ENCODE measurements at places on chromosomes 7 and 10.
A peak's percentile ranks its signal among the peaks of the same experiment; 100 is the strongest.

DNA sequence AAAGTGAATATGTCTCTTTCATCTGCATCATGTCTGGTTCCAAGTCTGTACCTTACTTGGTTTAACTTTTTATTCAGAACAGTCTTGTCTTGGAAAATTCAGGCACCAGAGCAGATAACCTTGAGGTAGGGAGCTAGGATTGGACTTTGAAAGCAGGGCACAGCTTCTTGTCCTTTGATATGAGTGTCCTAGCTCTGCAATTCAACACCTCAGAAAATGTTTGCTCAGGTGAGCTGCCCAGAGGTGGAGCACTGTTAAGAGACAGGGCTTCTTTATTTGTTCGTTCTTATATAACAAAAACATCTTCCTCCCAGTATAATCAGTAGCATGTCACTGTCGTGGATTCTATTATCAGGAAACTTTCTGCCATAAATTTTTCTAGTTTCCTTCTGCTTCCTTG lies 118.3 kb downstream of the LRRC4 start:
- no peak for DNase-seq

GRCh38 chr7:34752929-34753328 lies 94.9 kb downstream of the NPSR1 start:
- DNase-seq, result no peak

DNA sequence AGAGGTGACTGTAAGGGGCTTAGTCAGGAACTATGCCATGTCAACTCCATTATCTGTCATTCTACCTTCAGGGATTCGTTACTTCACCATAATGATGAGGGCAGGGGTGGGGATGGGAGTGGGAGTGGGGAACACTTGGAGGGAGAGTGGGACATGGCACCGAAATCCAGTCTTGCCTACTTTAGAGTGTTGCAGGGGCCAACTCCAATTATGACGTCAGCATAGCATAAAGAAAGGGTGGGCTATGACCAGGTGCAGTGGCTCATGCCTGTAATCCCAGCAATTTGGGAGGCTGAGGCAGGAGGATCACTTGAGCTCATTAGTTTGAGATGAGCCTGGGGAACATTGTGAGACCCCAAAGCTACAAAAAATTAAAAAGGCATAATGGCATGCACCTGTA lies 512.2 kb downstream of the GATA3 start:
- no peak for DNase-seq

DNA sequence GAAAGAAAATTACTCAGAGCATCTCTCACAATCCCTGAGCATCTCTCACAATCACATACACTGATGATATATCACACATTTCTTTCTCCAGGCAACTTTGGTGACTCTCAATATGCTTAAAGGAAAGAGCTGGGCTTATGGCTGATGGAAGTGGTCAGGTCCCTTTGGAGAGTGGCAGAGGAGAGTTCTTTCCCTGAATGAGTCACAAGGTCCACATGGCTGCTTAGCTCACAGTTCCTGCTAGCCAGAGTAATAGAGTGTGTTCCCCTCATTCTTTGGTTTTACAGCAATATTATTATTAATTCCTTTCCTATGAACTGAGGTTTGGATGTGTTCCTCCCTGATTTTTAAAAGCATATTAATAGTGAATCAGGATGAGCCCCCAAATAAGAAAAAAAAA lies 287.4 kb downstream of the C7orf25 start:
- no peak for DNase-seq

GRCh38 chr7:69803699-69804516 lies 205.6 kb downstream of the AUTS2 start:
- DNase-seq, result no peak

GRCh38 chr10:92993699-92994272 lies 66.8 kb upstream of the CYP26C1 start:
- DNase-seq, result no peak

DNA sequence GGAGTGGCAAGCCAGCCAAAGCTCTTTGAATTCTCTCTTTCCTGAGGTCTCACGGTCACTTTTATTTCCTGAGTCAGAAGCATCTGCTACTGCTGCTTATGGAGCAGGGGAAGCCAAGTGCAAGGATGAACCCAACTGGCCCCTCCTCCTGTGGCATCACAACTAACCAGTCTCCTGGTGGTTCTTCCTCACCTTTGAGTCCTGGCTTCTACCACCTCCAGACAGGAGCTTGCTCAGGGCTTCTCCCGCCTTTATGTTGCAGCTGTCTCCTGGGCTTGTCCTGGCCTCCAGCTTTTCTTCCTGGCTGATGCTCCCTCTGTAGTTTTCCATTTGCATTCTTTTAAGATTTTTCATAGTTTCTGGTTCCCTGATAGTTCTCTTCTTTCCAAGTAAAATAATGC lies 349.7 kb upstream of the NRP1 start:
- no peak for DNase-seq

GRCh38 chr7:50564171-50564570 lies 1.0 kb downstream of the DDC start:
- no peak for DNase-seq

GRCh38 chr10:125929618-125930017 lies 33.3 kb downstream of the FANK1 start:
- DNase-seq, result no peak

DNA sequence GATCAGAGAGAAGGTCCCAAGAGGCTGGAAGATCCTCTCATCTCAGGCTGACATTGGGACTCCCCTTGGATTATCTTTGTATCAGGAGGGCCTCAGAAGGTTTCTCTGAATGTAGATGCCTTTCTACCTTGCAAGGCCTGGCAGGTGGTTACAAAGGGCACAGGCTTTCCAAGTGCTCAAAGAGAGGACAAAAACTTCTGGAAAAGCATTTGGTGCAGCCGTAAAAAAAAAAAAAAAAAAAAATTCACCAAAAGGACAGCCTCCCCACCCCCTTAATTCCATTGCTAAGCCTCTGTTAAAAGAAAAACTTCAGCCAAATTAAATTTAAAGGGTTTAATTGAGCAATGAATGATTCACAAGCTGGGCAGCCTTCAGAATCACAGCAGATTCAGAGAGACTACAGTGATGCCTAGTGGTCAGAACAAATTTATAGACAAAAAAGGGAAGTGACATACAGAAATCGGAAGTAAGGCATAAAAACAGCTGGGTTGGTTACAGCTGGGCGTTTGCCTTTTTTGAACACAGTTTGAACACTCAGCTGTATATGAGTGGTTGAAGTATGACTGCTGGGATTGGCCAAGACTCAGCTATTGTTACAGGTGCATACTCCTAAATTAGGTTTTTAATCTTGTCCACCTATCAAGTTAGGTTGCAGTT lies 42.5 kb upstream of the LRGUK start:
- DNase-seq, result no peak

DNA sequence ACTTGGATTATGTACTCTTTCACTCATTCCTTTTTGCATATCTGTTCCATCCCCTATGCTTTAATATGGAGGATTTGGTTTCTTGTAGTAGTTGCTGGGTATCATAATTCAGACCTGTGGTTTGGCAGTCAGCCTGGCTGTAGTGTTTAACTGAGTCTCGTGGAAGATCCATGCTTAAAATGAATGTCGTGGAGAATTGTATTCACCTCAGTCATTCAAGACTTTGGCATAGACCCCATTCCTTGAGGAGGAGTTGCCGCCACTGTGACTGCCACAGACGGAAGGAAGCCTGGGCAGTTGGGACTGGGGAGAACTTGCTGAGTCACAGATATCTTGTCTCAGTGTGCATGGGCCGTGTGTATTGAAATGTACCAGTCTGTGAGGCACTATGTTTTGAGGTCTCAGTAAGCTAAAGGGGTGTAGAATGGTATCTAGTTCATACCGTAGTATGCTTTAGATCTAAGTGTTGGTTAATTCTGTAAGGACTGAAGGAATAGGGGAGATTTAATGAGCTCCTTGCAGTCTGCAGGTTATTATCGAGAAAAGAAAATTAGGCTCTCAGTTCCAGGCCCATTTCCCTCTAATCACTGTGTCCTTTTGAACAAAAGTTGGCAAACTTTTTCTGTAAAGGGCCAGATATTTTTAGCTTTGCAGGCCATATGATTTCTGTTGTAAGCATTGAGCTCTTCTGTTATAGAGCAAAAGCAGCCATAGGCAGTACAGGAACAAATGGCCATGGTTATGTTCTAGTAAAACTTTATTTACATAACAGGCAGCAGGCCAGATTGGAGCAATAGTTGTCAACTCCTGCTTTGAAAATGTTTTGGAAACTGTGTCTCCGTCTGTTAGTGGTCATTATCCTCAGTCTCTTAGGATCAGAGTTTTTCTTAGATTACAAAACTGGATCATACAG lies 76.8 kb downstream of the TPST1 start:
- no peak for DNase-seq

GRCh38 chr7:20828947-20829346 lies 42.3 kb upstream of the SP8 start:
- no peak for DNase-seq

DNA sequence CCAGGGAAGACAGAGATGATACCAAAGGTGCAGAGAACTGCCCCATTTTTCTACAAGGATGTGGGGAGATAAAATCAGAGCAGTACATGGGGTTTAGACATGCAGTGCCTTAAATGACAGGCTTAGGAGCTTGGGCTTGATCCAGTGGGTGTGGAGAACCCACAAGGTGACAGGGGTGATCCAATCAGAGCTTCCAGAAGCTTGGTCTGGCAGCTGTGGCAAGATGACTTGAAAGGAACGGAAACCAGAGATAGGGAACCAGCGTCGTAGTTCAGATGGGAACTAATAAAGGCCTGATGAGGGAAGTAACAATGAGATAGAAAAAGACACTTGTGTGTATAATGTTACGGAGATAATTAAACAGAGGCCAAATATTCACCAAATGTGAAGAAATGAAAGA lies 80.7 kb downstream of the SLC37A3 start:
- no peak for DNase-seq

- no peak for DNase-seq
These were observed 102.3 kb downstream of the HECTD2 start for GRCh38 chr10:91512458-91512857.

- DNase-seq, result no peak
These were observed 1025.6 kb upstream of the LRRTM3 start for GRCh38 chr10:65900271-65900670.

GRCh38 chr7:21869785-21870402 lies 75.8 kb downstream of the CDCA7L start:
- DNase-seq, result no peak

- DNase-seq, result no peak
These were observed 91.6 kb downstream of the DNMBP start for GRCh38 chr10:99917963-99918825.

GRCh38 chr7:50508471-50508943 lies 56.7 kb downstream of the DDC start:
- no peak for DNase-seq

GRCh38 chr10:1716839-1717238 lies 20.5 kb downstream of the ADARB2 start:
- DNase-seq, result no peak

DNA sequence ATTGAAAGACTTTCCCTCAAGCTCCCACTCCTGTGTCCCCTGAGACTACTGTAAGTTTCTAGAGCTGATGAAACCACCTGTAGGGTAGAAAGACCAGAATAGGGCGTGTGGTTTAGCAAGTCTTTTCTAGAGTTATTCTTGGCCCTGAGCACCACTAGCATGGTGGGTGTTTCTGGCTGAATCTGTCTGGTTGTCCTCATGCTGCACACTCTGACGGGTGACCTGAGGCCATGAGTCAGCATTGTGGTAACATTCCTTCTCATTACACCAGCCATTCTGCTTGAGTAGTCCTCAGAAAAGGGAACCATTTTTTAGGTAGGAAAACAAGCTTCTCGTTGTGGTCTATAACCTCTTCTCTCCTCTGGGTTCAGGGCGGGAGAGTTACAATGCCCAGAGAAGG lies 250.3 kb downstream of the SNX13 start:
- DNase-seq, result no peak

DNA sequence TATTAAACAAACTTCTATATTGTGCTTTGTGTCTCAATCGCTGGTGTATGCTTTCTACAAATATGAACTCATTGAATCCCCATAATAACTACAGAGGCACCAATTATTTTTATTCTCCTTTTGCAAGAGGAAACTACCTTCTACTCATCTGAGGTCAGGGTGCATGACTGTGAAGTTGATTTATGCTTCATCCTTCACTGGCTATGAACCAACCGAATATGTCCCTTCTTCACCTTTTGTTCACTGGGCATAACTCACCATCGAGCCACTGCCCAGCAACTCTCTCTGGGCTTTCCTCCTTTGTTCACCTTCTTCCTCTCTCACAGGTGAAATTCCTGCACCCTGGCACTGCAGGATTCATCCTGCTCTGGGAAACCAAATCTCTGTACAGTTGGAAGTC lies 61.3 kb upstream of the PFKP start:
- DNase-seq, result no peak

DNA sequence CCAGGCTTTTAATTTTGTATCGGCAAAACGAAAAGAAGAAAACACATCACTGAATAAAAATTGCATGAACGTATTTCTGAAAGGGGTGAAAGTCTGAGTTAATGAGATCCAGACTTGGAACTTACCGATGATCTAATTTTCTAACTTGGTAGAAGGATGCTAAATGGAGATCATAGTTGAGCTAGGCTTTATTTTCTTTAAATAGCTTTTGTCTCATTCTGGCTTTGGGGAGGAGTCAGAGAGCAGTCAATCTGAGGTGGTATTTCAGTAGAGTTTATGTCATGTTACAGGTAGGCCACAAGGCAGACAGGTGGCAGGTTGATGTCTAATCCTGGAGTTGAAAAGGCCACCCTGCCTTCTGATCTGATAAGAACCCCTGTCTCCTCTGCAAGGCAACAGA lies 161.9 kb downstream of the KIAA1217 start:
- no peak for DNase-seq

DNA sequence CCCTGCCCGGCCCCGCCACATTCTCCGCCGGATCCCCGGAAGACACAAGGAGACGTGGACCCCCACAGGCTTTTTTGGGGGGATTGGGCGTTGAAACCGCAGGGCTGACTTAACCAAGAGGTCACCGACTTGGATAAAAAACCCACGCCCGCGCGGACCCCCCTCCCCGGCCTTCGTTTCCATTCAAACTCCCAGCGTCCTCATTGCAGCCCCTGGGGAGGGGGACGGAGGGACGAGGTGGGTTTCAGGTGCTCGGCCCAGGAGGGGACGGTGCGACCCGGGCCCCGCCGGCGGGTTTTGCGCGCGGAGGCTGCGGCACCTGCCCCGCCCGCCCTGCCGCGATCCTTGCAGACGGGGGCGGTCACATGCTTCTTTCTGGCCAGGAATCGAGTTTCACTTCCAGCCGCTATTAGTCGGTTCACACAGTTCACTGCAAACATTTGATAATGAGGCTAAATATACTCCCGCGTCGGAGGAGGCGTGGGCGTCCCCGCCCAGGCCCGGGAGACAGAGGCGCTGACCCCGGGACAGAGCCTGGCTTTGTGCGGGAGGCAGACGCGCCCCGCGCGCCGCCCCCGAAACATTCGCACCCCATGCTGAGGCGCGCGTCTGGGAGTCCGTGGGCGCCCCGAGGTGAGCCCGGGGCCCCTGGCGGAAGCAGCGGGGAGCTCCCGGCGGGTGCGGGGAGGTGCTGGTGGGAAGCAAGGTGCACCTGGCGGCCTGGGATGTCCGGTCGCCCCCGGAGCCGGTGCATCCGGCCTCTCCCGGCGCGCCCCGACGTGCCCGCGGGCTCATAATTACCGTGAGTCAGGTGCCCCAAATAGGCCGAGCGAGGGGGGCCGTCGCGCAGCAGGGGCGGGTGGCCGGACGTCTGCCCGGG lies 2.7 kb upstream of the PDGFA start:
- peak; percentile 37 for DNase-seq

Data from amygdala (tissue), 56 donors.